ENCODE measurements at places on chromosomes 2 and 18.

DNA sequence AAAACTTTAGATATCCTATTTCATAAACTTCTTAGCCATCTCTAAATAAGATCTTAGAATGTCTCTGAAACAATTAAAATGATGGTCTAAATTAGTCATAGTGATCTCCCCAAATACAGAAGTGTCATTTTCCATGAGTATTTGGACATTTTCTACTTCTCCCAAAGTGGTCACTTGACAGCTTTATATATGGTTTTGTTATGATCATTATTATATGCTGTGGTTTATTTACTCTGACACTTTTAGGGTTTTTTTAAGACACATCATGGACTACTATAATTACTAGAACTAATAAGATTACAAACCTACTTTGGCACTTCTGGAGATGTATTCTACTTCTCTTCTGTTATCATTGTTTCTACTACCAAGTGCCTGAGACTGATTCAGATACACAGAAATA is 47.1 kb downstream of the SLC25A12 start:
- DNase-seq, result no peak

DNA sequence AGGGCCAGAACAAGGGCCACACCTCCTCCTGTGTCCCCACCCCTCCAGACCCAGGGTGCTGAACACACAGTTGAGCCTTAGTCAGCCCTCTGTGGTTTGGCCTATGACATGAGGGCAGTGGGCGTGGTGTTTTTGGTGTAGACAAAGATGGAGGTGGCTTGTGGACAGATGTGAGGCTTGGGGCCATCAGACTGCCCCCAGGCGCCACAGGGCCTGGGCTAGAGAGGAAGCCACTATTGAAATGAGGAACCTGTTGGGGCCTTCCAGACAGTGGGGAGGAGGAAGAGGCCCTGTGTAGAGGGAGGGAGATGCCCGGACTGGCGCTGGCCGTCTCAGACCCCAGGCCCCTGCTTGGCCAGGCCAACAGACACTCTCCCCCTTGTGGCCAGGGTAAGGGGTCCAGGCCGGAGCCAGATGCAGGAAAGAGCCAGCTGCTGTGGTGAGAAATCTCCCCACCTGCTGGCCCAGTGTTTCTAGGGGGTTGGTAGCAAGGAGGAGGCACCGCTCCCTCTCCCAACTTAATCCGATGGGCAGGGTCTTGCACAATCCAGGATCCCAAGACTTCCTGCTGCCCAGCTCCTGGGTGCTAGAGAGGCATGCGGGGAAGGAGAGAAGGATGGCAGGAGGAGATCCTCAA is 53.8 kb downstream of the SMAD7 start:
- DNase-seq, result no peak

GRCh38 chr2:199488772-199489400 is 31.1 kb upstream of the SATB2 start:
- DNase-seq, result no peak

DNA sequence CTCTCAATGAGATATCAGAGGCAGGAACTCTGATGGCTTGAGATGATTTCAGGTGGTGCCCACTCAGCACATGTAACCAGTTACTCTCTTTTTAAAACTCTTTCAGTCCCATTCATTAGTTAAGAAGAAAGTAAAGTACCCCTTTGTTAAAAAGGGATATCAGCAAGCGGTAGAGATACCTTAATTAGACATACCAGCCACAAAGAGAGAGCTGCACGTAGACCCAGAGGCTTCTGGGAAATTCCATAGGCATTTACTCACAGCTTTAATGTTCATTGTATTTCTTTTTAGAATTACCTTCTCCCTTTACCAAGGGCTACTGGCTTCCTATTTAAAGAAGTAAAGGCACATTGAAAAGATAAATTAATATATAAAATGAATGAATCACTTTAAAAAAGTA is 63.3 kb downstream of the LYPD6B start:
- no peak for DNase-seq

GRCh38 chr2:209577376-209578357 is 153.8 kb downstream of the MAP2 start:
- DNase-seq, result no peak

DNA sequence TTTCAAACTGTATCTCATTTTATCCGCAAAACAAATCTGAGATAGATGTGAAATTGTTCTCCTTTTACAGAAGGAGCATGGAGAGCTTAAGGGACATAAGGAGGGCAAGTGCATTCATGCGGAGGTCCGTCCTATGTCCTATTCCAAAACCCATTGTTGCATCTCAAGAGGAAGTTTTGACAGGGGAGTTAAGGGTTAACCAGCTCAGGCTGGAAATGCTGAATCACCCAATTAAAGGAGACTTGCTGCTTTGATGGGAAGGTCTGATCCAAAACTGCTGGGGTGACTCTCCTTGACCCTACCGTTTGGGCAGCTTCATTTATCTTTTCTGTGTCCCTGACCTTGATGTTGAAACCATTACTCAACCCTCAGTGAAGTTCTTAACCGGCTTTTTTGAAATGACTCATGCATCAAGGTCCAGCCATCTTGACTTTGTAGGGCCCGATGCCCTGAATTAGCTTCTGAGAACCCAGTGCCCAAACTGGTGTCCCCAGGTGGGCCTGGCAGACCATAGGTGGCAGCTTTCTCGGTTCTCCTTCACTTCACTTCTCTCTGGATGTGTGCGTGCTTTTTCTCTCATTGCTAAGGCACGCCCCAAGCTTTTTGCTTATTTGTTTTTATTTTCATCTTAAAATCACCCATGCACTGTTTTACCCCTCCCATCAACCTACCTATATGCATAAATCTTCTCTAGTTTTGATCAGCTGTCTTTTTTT is 15.9 kb upstream of the TXNDC2 start:
- no peak for DNase-seq

DNA sequence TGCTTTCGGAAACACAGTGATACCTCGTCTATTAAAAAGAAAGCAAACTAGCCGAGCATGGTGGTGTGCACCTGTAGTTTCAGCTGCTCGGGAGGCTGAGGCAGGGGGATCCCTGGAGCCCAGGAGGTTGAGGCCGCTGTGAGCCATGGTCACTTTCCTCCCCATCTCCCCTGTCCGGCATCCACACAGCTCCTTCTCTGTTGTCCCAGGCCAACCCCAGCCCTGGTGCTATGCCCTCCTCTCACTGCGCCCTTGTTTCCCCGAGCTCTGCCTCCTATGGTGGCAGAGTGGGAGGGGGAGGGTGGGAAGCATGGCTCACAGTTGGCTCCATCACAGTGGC is 15.4 kb downstream of the RTP5 start:
- no peak for DNase-seq

- DNase-seq, result no peak
Observed at GRCh38 chr2:86050301-86050700, 55.4 kb downstream of the POLR1A start.

- DNase-seq, result no peak
Observed at GRCh38 chr2:142596334-142597088, 281.0 kb upstream of the KYNU start.

DNA sequence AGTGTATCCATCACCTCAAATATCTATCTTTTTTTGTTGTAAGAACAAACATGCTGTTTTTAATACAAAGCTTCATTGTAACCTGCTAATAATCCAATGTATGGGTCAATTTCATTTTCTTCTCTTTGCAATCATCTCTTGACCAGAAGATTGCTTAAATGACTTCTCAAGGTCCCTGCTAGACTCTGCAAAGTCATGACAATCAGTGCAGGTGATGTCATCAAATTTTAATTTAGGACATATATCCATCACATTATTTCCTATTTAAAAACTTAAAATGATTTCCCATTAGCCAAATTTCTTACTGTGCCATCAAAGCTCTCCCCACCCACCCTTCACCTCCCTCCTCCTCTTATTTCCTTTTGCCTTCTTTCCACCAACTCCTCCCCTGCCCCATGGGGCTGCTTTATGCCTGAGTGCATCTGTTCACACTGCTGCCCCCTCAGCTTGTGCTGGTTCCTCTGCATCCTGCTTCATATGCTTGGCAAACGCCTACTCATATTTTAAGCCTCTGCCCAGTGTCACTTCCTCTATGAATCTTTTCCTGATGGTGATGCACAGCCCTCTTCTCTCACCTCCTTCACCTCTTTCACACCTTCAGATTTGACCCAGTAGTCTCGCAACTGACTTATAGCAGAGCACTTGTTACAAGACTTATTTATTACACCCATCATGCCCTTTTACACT is 20.3 kb downstream of the PLEK start:
- no peak for DNase-seq

- DNase-seq, result no peak
Observed at GRCh38 chr2:201699416-201699815, 972 bp upstream of the MPP4 start.

GRCh38 chr18:76951456-76952247 is 129.3 kb downstream of the ZNF236 start:
- DNase-seq, result no peak

GRCh38 chr2:62231541-62231940 is 35.6 kb downstream of the B3GNT2 start:
- no peak for DNase-seq

- no peak for DNase-seq
Observed at GRCh38 chr2:82992968-82993367, 1466.1 kb downstream of the SUCLG1 start.

DNA sequence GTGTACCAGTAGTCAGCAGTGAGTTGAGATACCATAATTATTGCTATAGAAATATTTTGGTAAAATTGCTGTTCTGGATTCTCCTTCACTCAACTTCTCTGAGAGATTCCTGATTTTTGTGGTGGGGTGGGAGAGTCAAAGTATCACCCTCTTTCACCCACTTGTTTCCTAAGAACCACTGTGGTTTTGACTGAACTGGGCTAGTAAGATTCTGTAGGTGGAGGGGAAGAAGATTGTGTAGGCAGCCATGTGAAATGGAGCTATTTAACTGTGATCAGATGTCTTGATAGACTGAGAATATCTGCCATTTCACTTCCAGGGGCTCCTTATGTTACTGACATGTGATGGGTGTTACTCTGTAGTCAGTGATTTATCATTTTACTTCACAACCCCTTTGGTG is 45.3 kb downstream of the BIRC6 start:
- DNase-seq, result no peak

DNA sequence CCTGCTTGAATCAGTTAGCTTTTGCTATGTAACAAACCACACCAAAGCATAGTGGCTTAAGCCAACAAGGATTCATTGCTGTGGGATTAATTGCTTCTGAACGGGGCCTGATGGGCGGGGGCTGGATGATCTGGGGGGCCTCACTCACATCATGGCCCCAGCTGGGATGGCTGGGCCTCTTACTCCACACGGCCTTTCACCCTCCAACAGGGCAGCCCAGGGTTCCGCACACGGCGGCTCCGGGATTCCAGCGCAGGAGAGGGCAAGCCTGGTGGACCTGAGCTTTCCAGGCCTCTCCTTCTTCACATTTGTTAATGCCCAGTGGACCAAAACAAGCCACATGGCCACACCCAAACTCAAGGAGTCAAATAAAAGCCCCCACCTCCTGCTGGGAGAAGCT is 86.3 kb upstream of the PHLPP1 start:
- no peak for DNase-seq

GRCh38 chr2:129673847-129674711 is 305.4 kb upstream of the RAB6C start:
- no peak for DNase-seq

DNA sequence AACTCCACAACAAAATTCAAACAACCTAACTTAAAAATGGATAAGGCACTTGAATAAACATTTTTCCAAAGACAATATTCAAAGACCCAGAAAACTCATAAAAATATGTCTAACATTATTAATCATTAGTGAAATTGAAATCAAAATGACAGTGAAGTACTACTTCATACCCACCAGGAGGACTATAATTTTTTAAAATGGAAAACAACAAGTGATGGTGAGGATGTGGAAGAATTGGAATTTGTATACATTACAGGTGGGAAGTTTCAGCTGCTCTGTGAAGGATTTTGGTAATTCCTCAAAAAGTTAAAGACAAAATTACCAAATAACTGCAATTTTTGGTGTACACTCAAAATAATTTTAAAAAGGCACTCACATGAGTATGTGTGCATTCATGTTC is 920.0 kb downstream of the TDRD15 start:
- DNase-seq, result no peak

DNA sequence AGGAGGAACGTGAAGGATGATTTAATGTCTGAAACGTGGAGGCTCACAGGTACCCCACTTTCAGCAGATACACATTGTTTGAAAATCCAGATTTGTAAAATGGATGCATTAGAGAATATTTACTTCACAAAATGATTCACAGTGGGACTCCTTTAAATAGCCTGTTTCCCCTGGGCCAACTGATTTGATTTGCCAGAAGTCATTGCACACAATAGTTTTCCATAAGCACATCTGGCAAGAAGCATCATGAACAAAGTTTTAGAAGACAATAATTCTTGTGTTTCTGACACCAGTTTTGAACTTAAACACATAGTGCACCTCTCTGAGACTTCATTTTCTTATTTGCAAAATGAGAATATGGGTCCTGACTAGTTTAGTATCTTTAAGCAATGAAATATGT is 451.4 kb upstream of the SLC14A2 start:
- no peak for DNase-seq

- DNase-seq, result no peak
Observed at GRCh38 chr2:64363848-64364247, 90.1 kb upstream of the LGALSL start.

DNA sequence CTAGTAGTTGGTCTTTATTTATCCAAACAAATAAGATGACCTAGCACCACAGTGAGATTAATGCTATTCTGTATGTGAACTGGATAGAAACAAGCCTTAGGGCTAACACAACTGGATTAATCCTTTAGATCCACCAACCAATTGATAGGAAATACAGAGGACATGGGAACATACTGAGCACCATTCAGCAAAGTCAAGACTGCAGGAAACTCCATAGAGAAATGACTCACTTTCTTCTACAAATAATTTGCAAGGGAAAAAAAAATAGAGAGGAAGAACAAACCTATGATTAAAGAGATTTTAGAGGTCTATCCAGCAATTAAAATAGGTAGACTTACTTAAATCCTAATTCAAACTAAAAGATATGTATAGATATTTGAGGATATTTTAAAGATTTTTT is 23.9 kb downstream of the WDFY1 start:
- DNase-seq, result no peak

DNA sequence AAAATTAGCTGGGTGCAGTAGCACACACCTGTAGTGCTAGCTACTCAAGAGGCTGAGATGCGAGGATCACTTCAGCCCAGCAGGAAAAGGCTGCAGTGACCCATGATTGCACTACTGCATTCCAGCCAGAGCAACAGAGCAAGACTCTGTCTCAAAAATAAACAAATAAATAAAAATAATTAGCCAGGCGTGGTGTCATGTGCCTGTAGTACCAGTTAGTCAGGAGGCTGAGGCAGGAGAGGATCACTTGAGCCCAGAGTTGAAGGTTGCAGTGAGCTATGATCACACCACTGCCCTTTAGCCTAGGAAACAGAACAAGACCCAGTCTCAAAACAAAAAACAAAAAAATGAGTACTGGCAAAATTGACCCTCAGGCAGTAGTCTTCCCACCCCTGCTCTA is 61.9 kb upstream of the PPP1CB start:
- DNase-seq, result no peak

DNA sequence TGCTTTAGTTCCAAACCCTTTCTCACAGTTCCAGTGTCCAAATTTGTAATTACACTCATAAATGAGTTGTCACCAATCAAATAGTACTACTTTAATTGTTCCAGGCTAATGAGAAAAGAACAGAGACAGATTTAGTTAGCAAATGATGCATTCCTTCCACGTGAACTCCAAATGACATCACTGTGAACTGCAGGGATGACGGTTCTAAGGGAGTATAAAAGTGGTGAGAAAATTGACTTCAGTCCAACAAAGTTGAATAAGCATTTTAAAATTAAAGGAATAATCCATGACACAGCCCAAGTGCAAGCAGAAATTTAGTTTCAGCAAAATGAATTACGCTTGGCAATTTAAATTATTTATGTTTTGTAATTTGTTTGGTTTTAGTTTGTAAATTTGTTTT is 102.0 kb upstream of the LRATD1 start:
- no peak for DNase-seq

- no peak for DNase-seq
Observed at GRCh38 chr2:1708476-1709334, 35.6 kb downstream of the PXDN start.

Data from activated CD4-positive, alpha-beta T cell treated with anti-CD3 and anti-CD28 coated beads for 1 hour (primary cell).